ENCODE measurements at places on chromosomes 16 and 17. TPM values are rescaled to one million over a fixed set of nuclear protein-coding genes. Genes with fewer than 3 reads are reported as not detected.

Gene SYNGR3
- total RNA-seq = 7.6 TPM

Gene PRDM7
- total RNA-seq = not detected

Gene TTYH2
- total RNA-seq = 1.7 TPM

Gene MMP28
- total RNA-seq = 7.3 TPM

Gene PERCC1
- not detected for total RNA-seq

Gene CENPX
- 123 TPM for total RNA-seq

Gene TSC2
- 41.6 TPM for total RNA-seq

Gene E2F4
- total RNA-seq = 92.3 TPM

Gene NUPR1
- total RNA-seq = 16.1 TPM

Gene KRTAP4-9
- not detected for total RNA-seq

Gene SEPTIN1
- 2.0 TPM for total RNA-seq
